NCI-H187 (cell line): ENCODE measurements at places on chromosomes 6 and 20.

GRCh38 chr6:115618256-115618655 is 442.4 kb downstream of the FRK start:
- DNase-seq = no peak

DNA sequence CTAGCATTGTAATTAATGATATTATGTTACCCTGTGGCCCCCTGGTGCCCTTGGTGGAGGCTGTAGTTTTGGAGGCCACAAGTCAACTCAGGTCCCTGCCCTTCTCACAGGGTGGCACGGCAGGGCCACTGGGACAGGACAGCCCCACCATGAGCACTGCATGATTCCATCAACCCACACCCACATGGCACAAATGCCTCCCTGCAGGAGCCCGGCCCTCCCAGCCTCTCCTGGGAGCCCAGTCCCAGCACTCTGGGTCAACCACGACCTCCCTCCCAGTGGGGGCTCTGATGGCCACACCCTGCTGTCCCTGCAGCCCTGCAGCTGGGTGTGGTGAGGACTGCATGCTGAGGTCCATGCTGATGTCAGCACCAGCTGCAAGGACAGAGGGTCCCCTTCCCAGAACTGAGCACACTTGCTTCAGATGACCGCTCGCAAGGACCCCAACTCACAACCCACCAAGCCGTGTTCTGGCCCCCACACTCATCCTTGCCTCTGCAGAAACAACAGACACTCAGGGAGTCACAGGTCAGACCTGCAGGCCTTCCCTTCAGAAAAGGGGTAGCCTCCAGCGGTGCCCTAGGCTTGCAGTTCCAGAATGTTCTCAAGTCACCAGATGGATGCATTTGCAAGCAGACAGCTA is 15.7 kb upstream of the CST7 start:
- DNase-seq = no peak

GRCh38 chr6:7215798-7216231 is 97.2 kb downstream of the SSR1 start:
- no peak for DNase-seq

DNA sequence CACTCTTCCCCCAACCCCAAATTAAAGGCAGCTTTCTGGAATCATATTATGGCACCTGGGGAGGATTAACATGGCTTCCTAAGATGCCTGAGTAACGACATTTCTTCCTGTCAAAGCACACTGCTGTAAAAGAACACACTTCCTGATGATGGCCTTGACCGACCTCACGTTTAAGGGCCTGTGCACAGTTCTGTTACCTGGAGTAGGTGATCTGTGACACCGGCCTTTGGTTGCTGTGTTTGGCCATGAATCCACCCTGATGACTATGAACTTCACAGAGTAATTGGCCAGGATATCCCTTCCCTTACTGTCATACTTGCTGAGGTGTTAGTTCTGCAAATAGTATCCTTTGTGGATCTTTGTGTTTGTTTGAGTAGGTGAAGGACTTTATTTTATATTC is 45.8 kb downstream of the PLCB4 start:
- DNase-seq = no peak

DNA sequence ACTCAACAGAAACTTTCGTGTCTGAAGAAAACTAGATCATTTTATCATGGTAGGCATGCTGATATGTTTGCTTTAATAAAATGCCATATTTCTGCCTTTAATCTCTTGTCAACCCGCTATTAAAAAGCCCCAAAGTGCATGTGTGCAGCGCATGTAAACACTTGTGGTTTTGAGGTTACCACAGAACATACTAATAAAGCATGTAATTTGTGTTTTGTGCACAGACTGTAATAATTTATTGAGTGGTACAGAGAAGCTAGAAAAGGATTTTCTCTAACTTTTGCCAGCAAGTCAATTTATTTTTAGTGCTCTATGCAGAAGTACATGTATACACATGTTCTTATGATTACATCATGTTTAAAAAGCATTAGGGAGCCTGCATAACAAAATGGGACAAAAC is 349.9 kb upstream of the SLC35B3 start:
- no peak for DNase-seq

DNA sequence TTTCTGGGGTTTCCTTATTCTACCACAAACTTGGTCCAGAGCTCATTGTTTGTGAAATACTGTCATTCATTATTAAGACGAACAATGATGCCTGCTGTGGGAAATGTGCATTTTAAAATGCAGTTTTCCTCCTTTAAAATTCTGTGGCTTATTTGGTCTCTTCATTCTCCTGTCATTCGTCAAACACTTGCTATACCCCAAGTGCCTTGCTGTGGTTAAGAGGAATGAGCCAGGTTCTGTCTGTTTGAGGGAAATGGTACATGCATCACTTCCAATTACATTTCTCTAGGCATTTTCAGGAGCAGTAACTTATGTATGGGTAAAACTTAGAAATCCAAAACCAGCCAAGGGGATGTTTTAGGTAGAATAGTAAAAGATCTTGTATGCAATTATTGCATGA is 1087.7 kb downstream of the KIF16B start:
- no peak for DNase-seq

DNA sequence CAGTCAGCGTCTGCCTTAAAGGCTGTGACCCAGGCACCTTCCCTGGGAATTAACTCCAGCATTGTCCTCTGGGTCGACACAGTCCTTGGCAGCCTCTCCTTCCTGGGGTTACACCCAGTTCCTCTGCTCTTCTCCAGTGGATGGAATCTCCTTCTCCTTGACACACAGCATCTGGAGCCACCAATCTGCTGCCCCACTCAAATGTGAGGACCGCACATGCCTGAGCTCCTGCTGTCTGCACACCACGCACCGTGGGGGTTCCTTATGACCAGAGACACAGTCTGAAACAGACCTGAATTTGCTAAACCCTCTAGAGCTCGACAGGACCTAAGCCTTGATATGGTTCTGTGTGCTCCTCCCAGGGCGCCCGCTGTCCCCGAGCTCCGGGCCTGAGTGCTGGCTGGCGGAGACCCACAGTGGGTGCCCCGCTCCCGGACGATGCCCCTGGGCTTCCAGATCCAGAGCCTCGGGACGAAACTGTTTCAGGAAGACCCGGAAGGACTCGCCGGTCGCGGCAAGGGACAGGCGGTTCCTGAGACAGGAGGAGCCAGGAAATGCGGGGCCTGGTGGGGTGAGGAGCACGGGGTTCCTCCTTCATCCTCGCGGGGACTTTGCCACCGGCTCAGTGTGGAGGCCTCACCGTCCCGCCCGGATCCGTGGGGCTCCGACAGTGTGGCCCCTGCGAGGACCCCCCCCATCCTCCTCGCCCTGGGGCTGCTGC is 2.5 kb upstream of the RAET1G start:
- DNase-seq = no peak
